ENCODE measurements at places on chromosomes 2 and 18.

DNA sequence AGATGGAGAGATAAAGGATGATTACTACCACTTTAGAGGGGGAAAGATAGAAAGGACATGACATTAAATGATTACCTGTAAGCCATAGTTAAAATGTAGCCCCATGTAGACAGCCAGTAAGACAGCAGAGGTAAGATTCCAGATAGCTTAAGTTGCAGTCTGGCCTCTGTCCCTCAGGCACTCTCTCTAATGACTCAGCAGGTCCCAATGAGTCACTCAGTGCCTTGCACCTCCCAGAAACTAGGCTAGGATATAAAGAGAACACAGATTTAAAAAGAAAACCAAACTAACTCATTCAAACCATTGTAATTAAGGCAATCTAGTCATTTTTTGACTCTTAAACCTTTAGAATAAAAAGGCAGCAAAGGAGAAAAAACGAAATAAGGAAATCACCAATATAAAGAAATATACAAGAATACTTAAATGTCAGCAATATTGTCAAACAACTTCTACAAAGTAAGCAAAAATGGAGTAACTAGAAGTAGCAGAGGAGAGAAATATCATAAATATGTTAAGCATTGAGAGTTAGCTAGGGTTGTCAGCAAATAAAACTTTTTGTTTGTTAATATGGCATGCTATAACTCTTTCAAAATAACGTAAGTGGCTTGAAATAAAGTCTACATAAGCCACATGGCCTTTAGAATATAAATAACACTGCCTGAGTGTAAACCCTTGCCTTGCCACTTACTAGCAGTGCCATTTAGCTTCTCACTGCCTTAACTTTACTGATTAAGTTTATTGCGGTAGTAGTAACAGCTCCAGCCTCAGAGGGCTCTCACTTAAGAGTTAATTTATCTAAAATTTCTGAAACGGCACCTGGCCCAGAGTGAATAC lies 48.5 kb downstream of the SOCS6 start:
- no peak for DNase-seq

GRCh38 chr2:118845005-118845521 lies 2.4 kb downstream of the EN1 start:
- no peak for DNase-seq

GRCh38 chr18:4181086-4181485 lies 274.0 kb downstream of the DLGAP1 start:
- DNase-seq, result no peak

DNA sequence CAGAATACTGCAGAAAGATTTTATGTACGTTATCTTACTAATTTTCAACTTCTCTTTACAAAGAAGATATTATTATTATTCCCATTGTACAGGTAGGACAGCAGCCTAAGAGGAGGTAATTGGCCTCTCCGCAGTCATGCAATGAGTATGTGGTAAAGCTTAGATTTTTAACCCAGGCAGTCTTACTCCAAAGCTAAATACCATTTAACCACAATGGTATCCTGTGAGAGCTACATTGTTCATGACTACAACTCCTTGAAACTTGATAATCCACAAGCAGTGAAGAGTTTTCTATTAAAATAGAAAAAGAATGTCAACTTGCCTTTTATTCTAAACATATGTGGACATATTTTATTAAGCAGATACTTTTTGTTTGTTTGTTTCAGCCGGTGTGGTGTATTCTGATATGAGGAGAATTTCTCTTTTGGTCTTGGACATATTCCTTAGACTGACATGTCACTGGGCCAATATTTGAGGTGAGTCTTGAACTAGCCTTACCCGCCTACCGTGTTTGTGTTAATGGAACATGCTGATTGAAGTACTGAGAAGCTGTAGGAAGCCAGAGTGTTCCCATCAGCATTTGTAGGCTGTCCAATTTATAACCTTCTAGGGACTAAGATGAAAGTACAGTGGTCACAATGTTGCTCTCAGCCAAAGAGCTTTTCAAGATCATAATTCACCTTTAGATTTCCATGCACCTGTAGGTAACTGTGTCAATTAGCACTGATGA lies 293.9 kb upstream of the DCC start:
- no peak for DNase-seq

- no peak for DNase-seq
Observed at GRCh38 chr2:237208373-237209260, 122.9 kb downstream of the COPS8 start.

GRCh38 chr2:71473346-71474031 lies 20.1 kb downstream of the DYSF start:
- no peak for DNase-seq

- no peak for DNase-seq
Observed at GRCh38 chr18:47719096-47719780, 211.2 kb downstream of the SMAD2 start.

- no peak for DNase-seq
Observed at GRCh38 chr2:133553838-133554408, 14.3 kb downstream of the NCKAP5 start.

DNA sequence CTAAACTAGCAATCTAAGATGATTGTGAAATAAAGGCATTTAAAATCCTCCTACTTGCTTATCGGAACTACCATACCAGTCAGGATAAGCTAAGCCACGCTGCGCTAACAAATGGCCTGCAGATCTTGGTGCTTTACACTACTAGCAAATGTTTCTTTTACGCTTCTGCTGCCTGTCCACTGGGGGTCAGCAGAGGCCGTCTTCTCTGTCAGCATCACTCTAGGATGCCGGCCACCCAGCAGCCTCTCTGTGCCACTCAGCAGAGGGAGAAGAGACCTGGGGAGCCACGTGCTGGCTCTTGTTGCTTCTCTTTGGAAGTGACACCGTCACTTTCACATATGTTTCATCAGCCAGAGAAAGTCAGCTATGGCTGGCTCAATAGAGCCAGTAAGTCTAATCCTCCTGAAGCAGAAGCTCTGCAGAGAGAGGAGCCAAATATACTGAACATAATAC lies 36.6 kb downstream of the COPS8 start:
- DNase-seq, result peak; percentile 15

DNA sequence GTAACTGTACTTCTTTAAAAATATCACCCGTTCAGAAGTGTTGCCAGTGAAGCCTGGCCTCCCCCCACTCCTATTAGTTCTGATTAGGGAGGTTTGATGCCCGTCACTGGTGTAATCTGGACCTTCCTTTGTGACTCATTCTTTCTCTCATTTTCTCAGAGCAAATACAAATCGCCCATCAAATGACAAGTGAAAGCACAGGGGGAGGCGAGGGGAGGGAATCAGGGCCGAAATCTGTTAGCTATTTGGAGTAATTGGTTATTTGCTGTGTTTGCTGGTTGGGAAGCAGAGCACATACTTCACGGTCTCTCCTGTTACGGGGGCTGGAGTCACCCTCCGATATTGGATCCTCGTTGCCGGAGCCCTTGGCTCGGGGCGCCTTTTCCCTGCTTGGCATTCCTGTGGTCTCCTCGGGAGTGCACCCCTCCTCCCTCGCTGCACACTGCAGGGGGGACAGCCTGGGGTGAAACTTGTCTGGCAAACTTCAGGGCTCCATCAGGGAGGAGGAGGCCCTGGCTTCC lies 178.1 kb downstream of the DYSF start:
- DNase-seq, result no peak

DNA sequence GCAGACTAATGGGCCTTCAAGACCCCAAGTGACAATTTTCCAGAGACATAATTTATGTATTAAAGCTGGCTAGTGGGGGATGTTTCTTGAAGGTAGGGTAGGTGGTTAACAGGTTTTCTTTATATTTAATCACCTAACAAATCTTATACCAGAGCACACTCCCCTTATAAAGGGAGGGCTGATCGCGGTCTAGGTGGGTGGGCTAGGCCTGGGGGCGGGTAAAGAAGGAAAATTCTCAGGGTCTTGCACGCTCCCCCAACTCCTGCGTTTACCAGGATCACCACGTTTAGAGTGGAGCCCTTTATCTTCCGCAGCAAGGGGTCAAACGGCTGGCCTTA lies 19.9 kb upstream of the CXXC1 start:
- no peak for DNase-seq

GRCh38 chr2:48767330-48767729 lies 11.8 kb upstream of the LHCGR start:
- no peak for DNase-seq

GRCh38 chr2:72952110-72952823 lies 34.9 kb downstream of the EMX1 start:
- DNase-seq, result no peak

DNA sequence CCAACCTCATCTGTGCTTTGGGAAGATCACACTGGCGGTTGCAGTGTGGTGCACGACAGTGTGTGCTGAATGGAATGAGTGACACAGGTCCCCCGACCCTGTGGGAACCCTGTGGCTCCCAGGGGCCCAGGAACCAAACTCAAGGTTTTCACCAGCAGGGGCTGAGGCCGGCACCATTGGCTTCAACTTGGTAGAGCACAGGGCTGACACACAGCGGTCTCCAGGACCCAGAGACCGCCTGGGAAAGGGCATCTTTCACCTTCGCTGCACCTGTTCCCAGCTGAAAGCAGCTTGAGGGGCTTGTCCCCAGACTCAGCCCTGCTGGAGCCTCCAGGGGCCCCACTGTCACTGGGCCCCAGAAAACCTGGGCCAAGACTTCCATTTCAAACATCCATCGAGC lies 59.0 kb upstream of the ODC1 start:
- DNase-seq, result no peak

DNA sequence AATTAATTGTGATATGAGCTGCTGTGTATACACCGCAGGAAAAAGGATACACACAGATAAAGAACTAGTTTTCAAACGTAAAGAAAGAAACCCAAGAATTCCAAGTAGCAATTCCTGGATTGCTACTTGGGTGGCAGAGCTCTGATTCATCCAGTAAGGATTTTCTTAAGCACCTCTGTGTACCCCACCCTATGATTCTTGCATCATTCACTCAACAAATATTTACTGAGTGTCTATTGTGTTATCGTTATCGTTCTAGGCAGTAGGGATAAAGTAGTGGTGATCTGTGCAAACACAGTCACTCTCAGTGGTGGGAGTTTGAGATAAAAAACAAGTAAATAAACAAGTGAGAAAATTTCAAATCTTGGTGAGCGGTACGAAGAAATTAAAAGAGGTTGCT lies 4.9 kb upstream of the TMEM200C start:
- no peak for DNase-seq

DNA sequence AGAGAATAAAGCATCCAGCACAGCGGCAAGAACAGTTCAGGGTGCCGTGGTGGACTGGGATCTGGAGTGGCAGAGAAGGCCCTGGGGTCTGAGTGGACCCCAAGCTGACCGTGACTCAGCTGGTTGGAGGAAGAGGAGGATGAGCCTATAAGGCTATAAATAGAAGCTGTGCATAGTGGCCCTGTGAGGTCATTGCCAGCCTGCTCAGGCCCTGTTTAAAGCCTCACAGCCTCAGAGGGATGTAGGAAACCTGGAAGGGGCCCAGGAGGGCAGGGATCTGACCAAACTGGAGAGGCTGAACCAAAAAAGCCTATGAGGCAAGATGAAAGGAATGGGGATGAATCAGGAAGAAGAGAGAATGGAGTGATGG lies 11.3 kb upstream of the DES start:
- DNase-seq, result no peak

DNA sequence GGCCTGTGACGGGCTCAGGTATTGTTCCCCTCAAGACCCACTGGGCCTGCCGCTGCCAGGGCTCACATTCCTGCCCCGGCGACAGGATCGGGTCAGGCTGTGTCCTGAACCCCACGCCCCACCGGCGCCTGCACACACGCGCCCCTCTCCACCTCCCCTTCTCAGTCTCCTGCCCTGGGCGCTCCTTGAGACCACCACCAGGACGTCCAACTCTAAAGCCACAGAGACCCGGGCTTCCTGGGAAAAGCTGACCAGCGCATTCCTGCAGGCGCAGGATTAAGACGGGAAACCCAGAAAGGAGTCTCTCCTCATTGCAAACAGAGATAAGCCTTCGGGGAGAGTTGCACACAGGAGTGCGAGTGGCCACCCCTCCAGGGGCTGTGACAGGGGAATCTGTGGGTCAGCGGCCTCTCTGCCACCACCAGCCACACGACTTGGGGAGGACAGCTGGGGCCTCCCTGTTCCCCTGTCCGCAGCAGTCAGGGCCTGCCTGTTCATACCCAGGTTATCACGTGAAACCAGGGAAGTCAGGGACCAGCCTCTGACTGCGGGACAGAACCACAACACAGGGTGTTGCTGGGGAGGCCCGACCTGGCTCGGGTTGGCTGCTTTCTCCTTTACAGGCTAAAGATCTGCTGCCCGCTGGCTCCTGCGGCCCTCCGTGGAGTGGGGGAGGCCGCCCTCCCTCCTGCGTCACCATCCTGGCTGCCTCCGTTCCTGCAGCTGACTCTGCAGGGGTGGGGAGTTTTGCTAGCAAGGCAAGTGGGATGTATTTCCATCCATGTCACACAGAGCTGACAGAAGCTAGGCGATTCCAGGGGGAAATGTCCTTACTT lies 88.8 kb downstream of the ZCCHC2 start:
- DNase-seq, result no peak

- no peak for DNase-seq
Observed at GRCh38 chr18:44744161-44745121, 63.8 kb downstream of the SETBP1 start.

DNA sequence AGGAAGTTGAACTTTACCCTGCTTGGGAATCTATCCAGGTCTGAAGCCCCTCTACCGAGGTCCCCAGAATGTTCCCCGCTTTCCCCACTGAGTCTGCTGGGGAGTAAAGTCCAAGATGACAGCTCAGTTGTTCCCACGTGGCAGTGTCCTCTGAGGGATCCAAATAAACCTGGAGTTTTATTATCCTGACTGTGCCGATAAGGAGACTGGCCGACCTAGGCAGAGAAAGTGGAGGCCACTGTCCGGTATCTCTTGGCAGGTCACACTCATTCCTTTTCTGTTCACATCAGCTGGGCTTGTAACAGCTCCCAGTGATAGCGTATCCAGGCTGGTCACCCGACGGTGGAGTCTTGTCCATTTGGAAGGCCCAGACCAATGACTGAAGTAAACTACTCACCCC lies 27.5 kb upstream of the C18orf32 start:
- DNase-seq, result no peak

GRCh38 chr2:216690853-216691741 lies 4.3 kb downstream of the IGFBP5 start:
- peak; percentile 85 for DNase-seq

DNA sequence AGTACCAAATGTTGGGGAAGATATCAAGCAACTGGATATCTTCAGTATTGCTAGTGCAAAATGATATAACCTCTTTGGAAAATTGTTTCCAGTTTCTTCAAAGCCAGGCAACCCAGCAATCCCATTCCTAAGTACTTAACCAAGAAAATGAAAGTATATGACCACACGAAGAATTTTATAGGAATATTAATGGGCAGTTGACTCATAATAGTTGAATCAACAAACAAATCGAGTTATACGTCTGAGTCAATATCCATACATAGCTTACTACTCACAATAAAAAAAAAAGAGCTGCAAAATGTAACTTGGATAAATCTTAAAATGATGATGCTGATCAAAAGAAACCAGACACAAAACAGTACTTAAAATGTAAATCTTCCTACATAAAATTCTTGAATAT lies 810.4 kb downstream of the METTL4 start:
- DNase-seq, result no peak

GRCh38 chr2:172777431-172777830 lies 41.8 kb downstream of the RAPGEF4 start:
- no peak for DNase-seq

- DNase-seq, result no peak
Observed at GRCh38 chr2:174383796-174384195, 11.7 kb upstream of the SCRN3 start.

Data from left kidney (tissue), 8 donors.